Esophagus mucosa (tissue), 1 donor: ENCODE measurements at places on chromosomes 4 and X. TPM values are rescaled to one million over a fixed set of nuclear protein-coding genes. Genes with fewer than 3 reads are reported as not detected.

GRCh38 chr4:17544831-17545234, 29.9 kb downstream of the CLRN2 start:
- no peak for ATAC-seq

DNA sequence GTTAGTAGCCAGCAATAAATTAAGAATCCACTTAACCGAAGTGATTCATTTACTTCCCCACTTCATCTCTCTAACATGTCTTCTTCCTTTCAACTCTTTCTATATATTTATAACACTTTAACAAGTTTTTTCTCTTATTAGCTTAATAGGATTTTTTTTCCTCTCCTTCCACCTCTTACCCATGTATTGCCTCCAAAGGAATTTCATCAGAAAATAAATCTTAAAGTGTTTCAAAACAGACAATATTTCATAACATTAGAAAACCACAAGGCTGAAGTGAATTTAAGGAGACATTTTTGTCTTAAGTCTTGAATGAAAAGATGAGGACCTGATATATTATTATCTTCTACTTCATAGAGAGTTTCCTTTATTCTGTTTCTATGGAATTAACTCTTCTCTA, 101.5 kb downstream of the PDGFC start:
- no peak for ATAC-seq

DNA sequence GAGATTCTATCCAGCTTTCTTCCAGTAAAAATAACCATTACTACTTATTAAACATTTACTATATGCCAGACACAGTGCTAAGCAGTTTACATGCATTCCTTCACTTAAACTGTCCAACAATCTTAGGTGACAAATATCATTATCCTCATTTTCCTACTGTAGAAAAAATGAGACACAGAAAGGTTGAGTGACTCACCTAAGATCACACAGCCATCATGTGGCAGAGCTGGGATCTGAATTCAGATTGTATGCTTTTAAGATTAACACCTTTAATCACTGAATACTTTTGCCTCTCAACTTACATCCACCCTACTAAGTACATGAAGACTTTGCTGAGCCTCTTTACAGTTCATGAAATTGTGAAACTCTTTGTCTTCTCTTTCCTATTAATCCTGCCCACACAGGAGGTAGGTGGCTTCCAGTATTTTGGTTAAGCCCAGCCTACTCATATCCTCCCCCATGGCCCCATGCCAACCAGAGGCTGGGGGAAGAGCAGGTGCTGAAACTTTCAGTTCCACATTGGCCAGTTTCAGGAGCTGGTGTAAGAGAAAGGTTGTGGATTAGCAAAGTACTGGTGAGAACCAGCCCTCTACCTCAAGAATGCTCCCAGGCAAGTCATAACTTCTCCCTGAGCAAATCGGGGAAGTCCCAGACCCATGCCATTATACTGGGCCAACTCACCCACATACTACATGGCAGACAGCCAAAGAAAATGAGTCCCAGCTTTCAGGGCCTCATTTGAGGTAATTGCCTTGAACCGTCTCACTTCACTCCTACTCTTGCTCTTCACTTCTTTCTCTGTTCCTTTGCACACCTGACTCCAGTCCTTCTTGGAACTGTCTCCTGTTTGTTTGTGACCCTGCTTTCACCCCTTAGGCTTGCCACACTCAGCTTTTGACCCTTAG, 211.1 kb downstream of the GUCY2F start:
- ATAC-seq, result peak; percentile 96

DNA sequence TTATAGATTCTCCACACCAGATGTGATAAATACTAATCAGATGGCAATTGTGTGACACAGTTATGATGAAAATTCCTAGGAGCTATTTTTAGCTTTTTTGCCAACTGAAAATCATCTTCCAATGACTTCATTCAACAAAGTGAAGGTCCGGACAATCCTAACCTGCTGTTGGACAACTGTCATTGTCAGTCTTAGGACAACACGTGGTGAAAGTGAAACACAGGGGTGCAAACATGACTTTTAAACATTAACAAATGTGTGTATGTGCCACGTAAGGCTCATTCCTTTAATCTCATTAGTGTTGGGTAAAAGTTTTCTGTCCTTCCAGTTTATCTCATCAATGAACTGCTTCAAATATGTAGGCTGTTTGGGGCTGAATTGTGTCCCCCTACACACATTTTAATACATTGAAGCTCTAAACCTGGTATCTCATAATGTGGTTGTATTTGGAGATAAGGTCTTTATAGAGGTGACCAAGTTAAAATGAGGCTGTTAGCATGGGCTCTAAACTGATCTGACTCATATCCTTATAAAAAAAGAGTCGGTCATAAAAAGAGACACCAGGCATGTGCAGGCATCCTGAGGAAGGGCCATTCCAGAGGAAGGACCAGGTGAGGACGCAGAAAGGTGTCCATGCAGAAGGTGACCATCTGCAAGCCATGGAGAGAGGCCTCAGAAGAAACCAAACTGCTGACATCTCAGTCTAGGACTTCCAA, 41.2 kb upstream of the SMAD1 start:
- ATAC-seq, result no peak

The SNCA gene
- 6.5 TPM for total RNA-seq

DNA sequence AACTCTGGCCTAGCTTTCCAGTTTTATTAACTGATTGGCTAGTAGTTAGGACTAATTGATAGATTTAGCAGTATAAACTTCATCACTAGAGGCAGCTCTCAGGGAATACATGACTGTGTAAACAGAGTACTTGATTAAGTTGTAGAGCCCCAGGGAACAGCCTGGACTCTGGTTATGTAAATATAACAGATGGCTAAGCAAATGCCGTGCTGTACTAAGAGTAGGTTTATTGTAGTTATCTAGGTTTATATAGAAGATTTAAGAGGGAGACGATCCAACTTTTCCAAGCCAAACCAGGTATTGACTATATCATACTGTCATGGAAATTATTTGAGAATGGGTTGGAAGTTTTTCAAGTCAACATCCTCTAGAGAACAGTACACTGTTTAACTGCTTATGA, 463.4 kb upstream of the GRID2 start:
- no peak for ATAC-seq

- peak; percentile 58 for ATAC-seq
Measured at GRCh38 chr4:25993395-25994185, 79.6 kb downstream of the SMIM20 start.

DNA sequence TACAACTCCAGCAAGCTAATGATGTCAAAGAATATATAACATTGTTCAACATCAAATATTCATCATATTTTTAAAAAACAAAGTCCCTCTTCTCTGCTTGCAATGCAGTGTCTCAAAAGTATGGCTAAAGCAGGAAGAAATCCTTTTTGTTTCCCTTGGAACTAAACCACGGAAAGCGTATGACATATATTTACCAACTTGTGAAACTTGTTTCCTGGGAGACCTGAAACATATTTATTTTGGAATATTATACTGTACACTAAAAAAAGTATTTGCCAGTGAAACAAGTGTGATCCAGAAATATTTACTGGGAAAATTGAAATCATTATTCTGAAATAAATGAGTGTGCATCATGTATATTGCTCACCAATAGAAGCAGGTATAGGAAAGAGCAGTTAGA, 156.0 kb upstream of the ANKRD50 start:
- no peak for ATAC-seq
